ENCODE measurements at places on chromosomes 5 and 9.

GRCh38 chr5:115751176-115751575 lies 65.3 kb downstream of the CDO1 start:
- no peak for DNase-seq

DNA sequence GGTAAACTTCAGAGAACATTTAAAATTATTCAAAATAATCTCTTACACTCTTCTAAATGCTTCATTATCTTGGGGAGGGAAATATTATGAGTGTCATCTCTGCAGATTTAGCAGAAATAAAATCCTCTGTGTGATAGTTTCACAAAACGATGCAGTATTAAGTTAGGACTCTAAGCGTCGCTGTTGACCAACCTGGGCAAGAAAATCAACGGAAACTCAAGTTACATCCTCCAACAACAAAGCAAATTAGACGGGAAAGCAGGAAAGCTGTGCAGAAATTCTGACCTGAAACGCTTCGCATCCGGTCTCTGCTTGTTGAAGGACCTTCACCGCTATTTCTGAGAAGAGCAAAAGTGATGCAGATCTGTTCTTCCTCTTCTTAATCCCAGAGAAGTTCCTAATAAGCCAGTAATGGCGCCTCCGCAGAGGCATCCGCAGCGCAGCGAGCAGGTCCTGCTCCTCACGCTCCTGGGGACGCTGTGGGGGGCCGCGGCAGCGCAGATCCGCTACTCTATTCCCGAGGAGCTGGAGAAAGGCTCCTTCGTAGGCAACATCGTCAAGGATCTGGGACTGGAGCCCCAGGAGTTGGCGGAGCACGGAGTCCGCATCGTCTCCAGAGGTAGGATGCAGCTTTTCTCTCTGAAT lies at the start of gene PCDHGA6:
Gene PCDHGA6 (plus strand): TSS at position 219 of the 645 bp plus-strand sequence. CDS start 193 bp downstream, at position 412.
- no peak for DNase-seq

- DNase-seq: no peak
Measured at GRCh38 chr5:169024421-169024820, 276.5 kb downstream of the SLIT3 start.

GRCh38 chr5:75020016-75020656 lies 32.2 kb downstream of the GCNT4 start:
- DNase-seq: no peak

- DNase-seq: no peak
Measured at GRCh38 chr5:110841137-110841536, 102.3 kb downstream of the SLC25A46 start.

DNA sequence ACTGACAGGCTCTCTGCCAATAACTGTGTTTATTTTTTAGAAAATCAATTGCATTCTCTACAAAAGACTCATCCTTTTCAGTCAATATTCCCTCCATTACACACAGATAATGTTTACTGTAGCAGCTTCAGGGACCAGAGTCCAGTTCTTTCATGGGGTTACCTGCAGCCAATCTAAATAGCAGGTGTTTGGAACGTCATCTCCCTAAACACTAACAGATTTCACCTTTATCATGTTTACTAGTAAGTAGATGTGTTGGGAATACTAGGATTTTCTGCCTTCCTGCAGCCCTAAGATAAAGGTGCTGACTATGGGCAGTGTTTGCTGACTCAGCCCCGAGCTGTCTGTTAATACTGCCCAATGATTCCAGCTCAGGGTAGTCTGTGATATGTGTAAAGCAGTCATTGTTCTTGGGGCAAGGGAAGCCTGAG lies 447.0 kb downstream of the KIF4B start:
- DNase-seq: no peak

DNA sequence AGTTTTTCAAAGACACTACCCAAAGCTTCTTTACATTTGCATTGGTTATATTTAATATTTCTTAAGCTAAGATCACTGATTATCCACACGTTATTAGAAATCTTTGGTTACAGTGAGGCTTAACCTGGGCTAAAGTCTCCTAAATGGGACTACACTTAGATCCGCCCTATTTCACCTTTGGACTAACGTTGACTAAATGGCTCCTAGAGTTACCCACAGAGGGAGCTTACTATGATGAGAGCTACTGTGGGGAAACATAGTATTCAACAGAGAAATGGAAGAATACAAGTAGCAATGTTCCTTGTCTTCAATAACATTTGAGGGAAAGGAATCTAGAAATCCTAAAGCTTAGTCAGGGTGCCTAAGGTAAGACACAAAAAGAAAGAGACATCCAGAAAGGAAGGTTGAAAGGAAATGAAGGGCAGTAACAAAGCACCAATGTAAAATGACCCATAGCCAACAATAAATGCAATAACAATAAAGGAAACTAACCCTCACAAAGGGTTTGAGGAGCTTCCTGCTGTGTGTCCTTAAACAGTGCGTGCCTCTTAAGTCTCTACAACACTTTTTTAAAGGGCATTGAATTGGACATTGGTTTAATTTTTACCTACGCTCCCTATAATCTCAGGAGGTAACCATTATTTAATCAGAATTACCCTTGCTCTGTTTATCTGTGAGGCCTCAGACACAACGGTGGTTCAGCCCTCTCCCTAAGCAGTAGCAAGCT lies 217.1 kb downstream of the PJA2 start:
- DNase-seq: no peak

GRCh38 chr9:19137282-19137681 lies 10.0 kb upstream of the PLIN2 start:
- no peak for DNase-seq

GRCh38 chr9:70761139-70761670 lies 346.7 kb upstream of the KLF9 start:
- no peak for DNase-seq
